RPMI7951 (cell line): ENCODE measurements at places on chromosomes 2 and 18.

DNA sequence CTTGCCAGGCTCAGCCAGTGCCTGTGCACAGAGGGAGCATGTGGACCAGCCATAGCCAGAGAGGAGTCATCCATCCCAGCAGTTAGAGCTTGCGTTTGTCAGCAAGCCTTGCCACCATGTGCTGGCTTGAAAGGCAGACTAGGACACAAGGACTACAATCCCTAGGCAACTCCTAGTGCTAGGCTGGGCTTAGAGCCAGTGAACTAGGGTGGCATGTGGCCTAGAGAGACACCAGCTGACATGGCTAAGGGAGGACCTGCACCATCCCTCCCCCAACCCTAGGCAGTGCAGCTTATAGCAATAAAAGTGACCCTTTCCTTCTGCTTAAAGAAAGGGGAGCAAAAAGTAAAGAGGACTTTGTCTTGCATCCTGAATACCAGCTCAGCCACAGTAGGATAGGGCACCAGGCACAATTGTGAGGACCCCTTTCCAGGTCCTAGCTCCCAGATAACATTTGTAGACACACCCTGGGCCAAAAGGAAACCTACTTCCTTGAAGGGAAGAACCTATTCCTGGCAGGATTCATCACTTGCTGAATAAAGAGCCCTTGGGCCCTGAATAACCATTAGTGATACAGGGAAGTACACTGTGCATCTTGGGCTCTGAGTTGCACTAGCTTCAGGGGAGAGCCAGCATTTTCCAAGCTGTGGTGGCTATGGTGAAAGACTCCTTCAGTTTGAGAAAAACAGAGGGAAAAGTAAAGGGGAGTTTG lies 38.7 kb upstream of the UXS1 start:
- DNase-seq = no peak

DNA sequence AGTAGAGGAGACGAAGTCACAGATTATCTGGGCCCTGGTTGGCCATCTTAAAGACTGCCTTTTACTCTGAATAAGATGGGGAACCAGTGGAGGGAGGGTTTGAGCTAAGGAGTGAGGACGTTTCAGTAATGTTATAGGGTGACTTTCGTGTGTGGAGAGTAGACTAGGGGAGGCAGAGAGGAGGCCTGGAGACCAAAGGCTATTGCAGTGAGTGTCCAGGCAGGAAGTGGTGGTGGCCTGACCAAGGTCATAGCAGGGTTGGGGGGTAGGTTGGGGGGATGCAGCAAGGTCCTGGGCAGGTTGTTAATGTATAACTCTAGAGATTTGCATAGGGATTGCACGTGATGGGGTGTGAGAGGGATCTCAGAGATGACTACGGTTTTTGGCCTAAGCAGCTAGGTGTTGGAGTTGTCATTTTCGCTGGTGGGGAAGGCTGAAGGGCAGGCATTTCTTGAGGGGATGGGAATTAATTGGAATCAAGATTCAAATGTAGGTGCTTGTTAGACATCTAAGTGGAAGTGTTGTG lies 4.9 kb downstream of the CEP192 start:
- DNase-seq = no peak

DNA sequence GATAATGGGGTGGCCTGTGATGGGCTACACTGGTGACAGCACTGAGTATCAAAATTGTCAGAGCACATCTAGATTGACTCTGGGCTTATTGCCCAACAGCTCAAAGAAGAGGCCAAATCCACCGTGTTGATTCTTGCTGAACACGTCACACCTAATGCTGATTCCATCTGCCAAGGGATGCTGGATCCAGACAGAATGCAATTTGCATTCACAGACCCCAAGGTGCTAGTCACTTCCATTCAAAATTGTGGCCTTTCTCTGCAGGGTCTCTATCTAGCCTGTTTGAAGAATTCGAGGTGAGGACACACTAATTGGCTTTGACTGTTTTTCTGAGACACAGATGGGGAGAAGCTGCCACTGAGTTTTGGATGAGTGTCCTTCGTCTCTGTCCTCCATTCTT lies 13.5 kb upstream of the GPR39 start:
- no peak for DNase-seq

DNA sequence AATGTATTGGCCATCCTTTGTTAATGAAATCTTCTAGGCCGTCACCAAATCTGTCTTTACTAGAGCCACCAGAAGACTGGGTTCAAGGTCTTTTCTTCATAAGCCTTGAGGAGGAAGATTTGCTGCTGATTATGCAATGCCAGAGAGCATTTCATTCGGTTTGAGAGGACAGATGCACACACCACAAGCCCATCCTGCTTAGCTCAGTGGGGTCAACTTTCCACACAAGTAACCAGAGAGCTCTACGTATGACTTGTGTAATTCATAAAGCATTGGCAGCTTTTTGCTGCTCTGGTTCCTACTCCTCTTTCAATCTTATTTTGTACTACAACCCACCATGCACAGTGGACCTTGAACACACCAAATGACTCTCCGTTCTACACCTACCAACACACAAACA lies 106.9 kb downstream of the OSR1 start:
- no peak for DNase-seq

GRCh38 chr18:62435435-62436031 lies 87.3 kb upstream of the ZCCHC2 start:
- no peak for DNase-seq

- no peak for DNase-seq
These were observed 113.6 kb downstream of the METTL8 start for GRCh38 chr2:171320208-171320621.

- peak; percentile 78 for DNase-seq
These were observed 6.3 kb upstream of the CCNT2 start for GRCh38 chr2:134912361-134912760.
